ENCODE measurements at places on chromosomes 13 and 19. TPM values are rescaled to one million over a fixed set of nuclear protein-coding genes. Genes with fewer than 3 reads are reported as not detected.
A peak's percentile ranks its signal among the peaks of the same experiment; 100 is the strongest.

GRCh38 chr19:55322204-55322885 is 2.8 kb downstream of the TMEM150B start:
- DNase-seq, result no peak

GRCh38 chr19:55554741-55555152 is 9.4 kb upstream of the SBK3 start:
- DNase-seq, result no peak

ZSCAN18 gene
- 93.3 TPM for polyA plus RNA-seq

SULT2A1 gene
- 0.29 TPM for polyA plus RNA-seq

GRCh38 chr13:107753748-107754147 is 461.6 kb downstream of the LIG4 start:
- DNase-seq, result no peak

DNA sequence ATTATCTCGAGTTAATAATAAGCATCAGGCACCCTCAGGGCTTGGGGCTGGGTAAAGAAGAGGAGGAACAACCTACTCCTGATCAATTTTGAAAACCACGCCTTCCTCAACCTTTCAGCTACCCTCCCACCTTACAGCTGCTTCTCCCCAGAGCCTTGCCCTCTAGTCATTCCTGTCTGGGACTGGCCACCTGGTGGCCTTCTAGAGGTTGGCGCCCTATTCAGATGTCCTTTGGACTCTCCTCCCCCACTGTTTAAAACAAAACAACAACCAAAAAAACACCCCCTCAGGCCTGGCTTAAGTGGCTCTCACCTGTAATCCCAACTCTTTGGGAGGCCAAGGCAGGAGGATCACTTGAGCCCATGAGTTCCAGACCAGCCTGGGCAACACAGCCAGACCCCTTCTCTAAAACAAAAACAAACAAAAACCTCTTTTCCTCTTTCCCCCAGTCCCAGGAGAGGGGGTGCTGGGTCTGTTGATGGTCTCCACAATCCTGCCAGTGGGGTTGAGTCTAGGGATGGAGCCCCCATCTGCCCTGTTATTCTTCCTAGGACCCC is 62.3 kb downstream of the CCDC70 start:
- DNase-seq, result no peak

TMEM59L gene
- not detected for polyA plus RNA-seq

DNA sequence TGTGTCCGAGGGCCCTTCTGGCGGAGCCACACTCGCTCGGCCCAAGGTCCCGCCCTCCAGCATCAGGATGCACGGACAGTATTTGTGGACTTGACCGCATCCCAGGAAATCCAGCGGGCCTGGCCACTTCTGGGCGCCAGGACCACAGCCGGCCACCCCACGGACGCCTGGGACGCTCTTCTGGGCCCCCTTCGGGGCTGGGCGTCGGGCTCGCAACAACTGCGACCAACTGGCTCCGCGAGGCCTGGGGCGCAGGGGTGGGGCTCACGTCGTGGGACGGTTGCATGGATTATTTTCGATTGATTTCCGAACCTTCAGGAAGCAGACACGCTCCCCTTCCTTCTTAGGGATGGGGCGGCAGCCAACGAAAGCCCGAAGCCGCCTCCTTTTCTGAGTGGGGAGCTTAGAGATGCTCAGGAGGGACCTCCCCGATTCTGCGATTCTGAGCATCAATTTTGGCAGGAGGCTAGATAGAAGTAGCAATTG is 521 bp upstream of the NUP58 start:
- DNase-seq, result peak; percentile 61

- DNase-seq, result no peak
Measured at GRCh38 chr13:30410705-30411125, 11.6 kb upstream of the UBE2L5 start.

GRCh38 chr19:13069415-13070359 is 33.0 kb downstream of the LYL1 start:
- DNase-seq, result no peak

NDFIP2 gene
- 15.6 TPM for polyA plus RNA-seq

GRCh38 chr19:48169578-48169938 is 586 bp downstream of the LIG1 start:
- peak; percentile 80 for DNase-seq

DNA sequence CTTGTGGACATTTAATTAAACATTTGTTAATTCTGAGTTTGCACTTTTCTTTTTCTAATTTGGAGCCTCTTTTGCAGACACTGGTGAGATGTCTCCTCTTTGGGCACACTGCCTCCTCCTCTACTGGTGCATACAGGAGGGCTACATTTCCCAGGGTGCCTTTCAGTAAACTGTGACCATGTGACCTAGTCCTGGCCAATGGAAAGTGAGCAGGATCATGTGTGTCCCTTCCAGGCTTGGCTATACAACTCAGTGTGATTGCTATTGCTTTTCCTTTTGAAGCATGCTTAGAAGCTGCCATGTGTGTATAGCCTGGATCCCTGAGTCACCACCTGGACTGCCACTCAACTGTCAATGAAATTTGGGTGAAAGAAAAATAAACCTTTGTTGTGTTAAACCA is 4.5 kb downstream of the IZUMO2 start:
- no peak for DNase-seq

PRR19 gene
- not detected for polyA plus RNA-seq

RCBTB2 gene
- polyA plus RNA-seq, result 16.8 TPM

- no peak for DNase-seq
Measured at GRCh38 chr19:4396949-4397783, 3.2 kb downstream of the SH3GL1 start.

DNA sequence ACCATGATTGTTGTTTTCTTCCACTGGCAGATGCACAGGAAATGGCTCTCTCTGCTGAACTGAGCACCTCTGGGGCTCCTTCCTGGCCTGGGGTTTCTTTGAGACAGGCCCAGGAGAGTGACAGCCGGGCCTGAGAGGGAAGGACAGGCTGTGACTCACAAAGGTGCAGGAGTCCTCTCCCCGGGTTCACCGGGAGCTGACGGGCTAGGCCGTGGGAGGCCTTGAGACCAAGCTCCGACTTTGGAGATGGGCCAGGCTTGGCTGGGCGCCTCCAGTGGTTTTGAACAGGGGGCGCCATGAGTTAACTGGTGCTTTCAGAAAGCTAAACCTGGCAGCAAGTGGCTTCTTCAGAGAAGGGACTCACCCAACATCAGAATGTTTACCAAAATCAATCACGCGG is 143.4 kb downstream of the URI1 start:
- peak; percentile 54 for DNase-seq

DNA sequence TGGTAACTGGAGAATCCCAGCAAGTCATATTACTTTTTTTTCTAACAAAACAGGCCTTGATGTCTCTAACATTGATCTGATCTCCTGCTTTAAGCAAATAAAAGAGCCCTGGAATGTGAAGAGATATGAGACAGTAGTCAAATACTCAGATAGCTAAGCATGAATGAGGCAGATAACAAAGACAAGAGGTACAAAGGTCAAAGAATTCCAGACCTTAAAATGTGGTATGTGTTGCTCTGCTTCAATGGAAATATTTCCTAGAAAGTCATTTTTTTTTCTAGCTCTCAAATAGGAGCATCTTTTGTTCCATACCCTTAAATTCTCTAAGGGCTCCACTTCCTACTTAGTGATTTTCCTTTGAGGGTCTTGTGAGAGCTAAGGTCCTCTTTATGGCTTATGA is 54.6 kb downstream of the ZNF254 start:
- no peak for DNase-seq

- peak; percentile 84 for DNase-seq
Measured at GRCh38 chr19:1825909-1826556, 14.0 kb upstream of the ATP8B3 start.

CPB2 gene
- polyA plus RNA-seq, result not detected

All from ovary (tissue), 10 donors.